Fibroblast of skin of right biceps (primary cell): ENCODE measurements at places on chromosomes 1 and 21.

DNA sequence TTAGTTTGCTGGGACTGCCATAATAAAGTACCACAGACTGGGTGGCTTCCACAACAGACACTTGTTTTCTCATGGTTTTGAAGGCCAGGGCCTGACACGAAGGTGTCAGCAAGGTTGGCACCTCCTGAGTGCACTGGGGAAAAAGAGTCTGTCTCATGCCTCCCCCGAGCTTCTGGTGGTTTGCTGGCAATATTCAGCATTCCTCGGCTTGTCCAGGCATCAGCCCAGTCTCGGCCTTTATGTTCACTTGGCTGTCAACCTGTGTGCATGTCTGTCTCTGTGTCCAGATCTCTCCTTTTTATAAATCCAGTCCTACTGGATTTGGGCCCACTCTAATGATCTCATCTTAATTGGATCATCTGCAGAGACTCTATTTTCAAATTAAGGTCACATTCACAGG is 72.6 kb downstream of the DOP1B start:
- DNase-seq: no peak

DNA sequence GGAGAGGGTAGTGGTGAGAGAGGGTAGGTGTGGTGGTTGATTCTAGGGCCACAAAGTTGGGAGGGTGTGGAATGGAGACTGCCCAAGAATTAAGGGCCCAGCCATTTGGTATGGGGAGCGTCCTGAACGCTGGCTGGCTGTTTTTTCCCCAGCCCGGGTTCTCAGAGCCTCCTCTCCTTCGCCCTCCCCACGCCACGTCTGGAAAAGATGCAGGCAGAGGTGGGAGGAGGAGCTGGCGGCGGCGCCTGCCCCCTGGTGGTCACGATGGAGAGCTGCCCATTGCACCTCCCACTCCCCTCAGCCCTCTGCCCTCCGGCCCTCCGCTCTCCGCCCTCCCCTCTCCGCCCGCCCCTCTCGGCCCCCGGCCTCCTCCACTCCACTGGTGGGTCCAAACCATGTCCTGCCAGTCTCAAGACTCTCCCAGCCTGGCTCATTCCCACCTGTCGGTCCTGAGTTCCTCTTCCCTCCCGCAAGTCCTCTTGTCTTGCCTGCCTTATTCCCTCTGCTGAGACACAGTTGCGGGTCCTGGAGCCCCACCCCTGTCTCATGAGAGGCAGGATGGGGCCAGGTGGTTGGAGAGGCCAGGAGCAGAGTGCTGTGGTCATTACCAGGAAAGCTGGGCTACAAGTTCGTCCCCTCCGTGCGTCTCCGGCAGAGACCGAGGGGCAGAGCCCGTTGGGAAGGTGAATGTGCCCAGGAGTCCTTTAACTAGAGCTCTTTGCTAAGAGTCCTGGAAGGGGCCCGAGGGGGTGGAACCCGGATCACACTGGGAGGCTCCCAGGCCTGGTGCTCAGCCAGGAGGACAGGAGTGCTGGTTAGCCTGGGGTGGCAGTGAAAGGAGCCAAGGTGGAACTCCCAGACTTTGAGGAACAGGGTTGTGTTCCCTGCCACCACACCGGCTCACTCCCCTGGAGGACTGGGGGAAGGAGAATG is 22.6 kb downstream of the ETNK2 start:
- peak; percentile 70 for DNase-seq

DNA sequence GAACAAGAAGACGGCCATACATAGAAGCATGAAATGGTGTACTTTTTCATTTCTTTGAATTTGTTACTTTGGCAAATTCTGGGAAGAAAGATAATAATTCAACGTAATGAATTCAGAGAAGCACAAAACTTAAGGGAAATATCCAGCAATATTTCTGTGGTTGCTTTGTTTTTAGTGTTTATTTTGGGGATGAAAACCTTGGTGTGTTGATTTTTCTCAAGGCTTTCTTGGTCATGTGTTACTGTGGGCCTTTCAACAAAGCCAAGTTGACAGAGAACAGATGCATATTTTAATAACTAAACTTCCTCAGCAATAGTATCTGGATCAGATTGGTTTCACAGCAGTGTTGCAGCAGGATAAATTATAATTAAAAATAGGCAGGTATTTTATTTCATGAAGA is 273.5 kb downstream of the GPR52 start:
- no peak for DNase-seq

DNA sequence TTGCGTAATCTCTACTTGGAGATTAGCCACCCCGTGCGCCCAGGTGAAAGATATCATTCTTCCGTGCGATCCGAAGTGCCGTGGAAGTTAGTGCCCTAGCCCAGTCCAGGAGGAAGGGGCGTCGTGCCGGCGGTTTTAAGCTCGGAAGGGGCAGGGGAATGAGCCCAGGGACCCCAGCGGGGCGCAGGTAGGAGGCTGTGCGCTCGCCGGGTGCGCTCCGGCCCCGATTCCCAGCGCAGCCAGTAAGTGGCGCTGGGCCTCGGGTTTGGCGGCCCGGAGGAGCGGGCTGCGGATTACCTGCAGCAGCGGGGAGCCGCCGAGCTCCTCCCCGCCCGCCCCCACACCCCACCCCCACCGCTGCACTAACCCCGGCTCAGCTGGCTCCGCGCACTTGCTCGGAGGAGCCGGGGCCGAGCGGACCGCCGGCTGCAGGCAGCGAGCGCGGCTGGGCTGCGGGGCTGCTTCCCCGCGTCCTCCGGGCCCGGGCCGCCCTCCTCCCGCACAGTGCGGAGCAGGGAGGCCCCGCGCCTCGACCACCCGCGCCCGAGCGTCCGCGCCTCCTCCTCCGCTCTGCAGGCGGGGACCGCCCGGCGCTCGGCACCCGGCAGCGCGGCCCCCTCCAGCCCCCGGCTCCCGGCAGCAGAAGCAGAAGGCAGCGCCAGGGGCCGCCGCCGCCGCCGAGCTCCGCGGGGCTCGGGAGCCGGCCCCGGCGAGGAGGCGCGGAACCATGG is at the start of gene RYR2:
Gene RYR2 (plus strand): TSS at position 390 of the 731 bp plus-strand sequence. CDS start 338 bp downstream, at position 728.
- DNase-seq: no peak

GRCh38 chr21:32270748-32271147 is 8.1 kb downstream of the MIS18A start:
- no peak for DNase-seq

GRCh38 chr21:45875881-45876280 is 105.7 kb upstream of the COL6A1 start:
- DNase-seq: no peak

- no peak for DNase-seq
Measured at GRCh38 chr1:218366322-218367052, 21.4 kb downstream of the TGFB2 start.

- DNase-seq: no peak
Measured at GRCh38 chr1:181551249-181551648, 67.9 kb downstream of the CACNA1E start.

- no peak for DNase-seq
Measured at GRCh38 chr1:30852026-30852425, 56.5 kb downstream of the SDC3 start.

DNA sequence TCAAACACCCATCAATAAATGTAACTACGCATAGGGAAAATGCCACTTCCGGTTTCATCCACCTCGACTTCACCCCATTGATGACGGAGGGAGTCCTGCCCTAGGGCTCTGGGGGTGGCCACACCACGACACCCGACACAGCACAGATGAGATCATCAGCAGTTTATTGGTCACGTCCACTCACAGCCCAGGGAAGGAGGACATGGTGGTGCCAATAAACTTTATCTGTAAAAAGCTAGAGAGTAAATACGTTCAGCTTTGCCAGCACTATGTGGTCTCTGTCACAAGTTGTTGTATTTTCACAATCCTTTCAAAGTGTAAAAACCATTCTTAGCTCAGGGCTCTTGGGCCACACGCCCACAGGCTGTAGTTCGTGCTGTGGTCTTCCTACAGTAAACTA is 16.3 kb downstream of the SETD4 start:
- no peak for DNase-seq

- no peak for DNase-seq
Measured at GRCh38 chr1:1235016-1235744, 3.1 kb downstream of the B3GALT6 start.

- no peak for DNase-seq
Measured at GRCh38 chr1:185420588-185421081, 103.6 kb upstream of the IVNS1ABP start.

GRCh38 chr1:196078691-196079090 is 529.5 kb downstream of the KCNT2 start:
- DNase-seq: peak; percentile 15

- peak; percentile 10 for DNase-seq
Measured at GRCh38 chr1:92623187-92623778, 136.6 kb upstream of the GFI1 start.

GRCh38 chr1:20491178-20491577 is 5.2 kb upstream of the CAMK2N1 start:
- DNase-seq: no peak

DNA sequence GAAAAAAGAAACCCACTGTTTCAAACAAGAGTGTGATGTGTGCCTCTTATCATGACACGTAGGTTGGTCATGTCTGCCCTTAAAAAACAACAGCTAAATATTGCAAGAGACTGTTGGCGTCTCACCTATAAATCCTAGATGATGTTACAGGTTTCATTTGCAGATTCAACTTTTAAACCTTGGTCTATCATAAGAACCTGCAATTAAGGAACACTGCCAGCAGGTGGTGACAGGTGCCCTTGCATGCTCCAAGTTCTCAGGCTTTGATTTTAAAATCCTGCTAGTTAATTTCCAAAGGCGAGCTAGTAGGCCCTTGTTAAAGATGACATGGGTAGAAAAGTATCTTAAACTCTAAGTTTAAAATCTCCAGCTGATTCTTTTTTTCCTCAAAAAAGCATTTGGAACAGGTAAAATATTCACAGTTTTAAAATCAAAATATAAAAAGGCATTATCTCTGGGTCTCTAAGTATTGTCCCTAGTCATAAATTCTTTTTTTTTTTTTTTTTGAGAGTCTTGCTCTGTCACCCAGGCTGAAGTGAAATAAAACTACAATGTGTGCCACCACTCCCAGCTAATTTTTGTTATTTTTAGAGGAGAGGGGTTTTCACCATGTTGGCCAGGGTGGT is 39.1 kb downstream of the CLSTN1 start:
- DNase-seq: peak; percentile 46

- DNase-seq: peak; percentile 70
Measured at GRCh38 chr1:219427989-219428388, 184.9 kb downstream of the ZC3H11B start.

DNA sequence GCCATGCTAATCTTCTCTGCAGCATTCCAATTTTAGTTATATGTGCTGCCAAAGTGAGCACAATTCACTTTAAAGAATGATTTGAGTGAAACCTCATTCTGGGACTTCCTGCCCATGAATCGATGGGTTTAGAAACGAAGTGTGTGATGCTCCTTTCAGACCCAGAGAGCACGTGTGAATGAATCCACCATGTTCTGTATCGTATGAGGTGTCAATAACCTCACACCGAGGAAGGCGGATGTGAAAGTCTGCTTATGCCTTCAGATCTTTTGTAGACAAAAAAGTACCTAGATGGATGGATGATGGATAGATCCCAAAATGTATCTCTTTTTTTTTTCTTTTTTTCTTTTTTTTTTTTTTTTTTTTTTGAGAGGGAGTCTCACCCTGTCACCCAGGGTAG is 13.8 kb downstream of the UBASH3A start:
- DNase-seq: no peak

DNA sequence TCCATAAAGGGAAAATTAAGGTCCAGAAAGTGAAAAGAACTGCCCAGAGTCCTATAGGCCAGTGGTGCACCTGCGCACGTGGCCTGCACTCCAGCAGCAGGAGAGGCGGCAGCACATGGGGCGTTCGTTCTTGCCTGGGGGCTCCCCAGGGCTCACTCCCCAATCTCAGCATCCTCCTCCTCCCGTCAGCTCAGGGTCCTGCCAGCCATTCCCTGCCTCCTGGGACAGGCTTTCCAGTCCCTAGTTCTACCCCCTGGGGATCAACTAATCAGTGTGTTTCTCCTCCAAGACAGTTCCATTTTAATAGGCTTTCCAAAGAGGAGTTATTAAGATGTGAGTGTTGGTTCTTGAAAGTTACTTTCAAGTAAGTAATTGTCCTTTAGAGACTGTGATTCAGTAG is 1.2 kb upstream of the A3GALT2 start:
- DNase-seq: no peak

DNA sequence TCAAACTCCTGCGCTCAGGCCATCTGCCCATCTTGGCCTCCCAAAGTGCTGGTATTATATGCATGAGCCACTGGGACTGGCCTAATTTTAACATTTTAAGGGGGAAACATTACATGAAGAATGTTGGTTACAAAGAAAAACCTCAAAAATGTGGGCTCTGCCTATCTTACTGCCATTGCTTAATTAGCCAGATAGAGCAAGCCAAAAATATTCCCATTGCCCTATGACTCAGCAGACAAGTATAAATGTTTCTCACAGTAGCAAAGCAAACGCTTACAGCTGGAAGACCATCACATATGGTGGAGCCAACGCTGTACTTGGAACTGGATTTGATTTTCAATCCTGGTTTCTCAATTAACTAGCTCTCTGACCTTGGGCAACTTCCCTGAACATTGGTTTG is 502.0 kb downstream of the SMYD3 start:
- DNase-seq: peak; percentile 98

- DNase-seq: no peak
Measured at GRCh38 chr1:93820554-93821422, 58.2 kb downstream of the DNTTIP2 start.

DNA sequence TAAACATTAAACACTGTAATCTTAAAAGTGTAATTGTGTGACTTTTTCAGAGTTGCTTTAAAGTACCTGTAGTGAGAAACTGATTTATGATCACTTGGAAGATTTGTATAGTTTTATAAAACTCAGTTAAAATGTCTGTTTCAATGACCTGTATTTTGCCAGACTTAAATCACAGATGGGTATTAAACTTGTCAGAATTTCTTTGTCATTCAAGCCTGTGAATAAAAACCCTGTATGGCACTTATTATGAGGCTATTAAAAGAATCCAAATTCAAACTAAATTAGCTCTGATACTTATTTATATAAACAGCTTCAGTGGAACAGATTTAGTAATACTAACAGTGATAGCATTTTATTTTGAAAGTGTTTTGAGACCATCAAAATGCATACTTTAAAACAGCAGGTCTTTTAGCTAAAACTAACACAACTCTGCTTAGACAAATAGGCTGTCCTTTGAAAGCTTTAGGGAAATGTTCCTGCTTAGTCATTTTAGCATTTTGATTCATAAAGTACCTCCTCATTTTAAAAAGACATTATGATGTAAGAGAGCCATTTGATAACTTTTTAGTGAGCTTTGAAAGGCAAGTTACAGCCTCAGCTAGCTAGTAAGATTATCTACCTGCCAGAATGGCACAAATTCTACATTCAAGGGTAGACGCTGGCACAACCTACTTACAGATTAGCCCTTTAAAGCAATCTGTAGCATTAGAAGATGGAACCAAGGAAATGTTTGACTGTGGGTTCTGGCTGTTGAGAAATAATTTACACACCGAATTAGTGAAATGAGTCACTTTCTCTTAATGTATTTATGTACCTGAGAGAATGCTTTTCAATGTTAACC is 9.4 kb downstream of the SOD1 start:
- DNase-seq: no peak

DNA sequence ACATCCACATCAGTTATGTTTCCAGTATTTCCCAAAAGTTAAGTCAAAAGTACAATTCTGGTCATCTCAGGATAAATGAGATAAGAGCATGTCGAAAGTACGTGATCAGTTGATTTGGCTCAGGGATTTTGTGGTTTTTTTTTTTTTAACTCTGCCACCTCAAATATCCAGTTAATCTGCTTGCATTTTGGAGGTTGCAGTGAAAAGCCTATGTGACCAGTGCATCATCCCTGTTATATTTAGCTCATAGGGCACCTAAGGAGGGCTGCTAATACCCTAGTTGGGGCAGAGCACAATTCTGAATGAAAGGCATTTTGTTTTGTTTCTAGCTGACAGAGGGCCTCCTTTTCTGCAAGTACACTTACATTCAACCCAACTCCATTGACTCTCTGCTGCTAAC is 31.7 kb upstream of the RGS16 start:
- DNase-seq: no peak

- no peak for DNase-seq
Measured at GRCh38 chr1:20339811-20340457, 49.3 kb downstream of the VWA5B1 start.
